WTC11 (cell line): ENCODE measurements at places on chromosomes 7 and 10. TPM values are rescaled to one million over a fixed set of nuclear protein-coding genes. Genes with fewer than 3 reads are reported as not detected.

DNA sequence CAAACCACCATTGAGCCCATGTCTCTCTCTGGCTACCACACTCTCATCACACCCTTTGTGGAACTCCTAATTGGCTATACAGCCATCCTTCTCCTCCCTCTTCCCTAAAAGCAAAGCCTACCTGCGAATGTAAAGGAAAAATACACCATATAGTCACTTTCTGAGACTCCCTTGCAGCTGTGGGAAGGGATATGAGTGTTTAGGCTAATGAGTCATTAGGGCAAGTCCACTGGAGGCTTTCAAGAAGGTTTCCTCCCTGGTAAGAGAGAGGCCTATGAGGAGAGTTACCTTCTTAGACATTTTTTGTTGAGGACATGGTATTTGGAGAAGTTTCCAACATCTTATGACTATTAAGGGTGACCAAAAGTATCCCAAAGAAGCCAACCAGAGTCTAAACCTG lies 4.1 kb upstream of the TMEM243 start:
- H3K36me3 ChIP-seq, result peaks cover 1% of the 10 kb centered on the region; the same call in 1 of the 2 replicates
- DNase-seq, result no peak
- H3K4me3 ChIP-seq, result no peak overlapping the region
- peaks cover 12% of the 10 kb centered on the region for H3K4me1 ChIP-seq

DNA sequence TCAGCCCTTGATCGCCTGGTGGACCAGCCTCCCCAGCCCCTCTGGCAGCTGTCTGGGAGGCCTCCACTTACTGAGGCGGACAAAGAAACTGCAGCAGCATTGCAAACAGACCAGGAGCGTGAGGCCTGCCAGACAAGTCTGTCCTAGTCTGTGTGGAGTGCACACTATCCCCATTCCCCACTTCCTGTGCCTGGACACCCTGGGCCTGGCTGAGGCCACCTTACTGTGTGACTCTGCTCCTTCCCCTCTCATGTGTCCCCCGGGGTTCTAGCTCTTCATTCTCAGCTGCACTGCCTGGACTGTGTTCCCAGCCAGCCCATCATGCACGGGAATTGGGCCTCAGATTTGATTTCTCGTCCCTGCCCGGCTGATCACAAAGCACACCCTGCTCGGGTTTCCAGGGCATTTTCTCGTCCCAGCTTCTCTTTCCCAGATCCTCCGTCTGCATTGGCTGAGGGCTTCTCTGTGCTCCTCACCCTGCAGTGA lies 16.7 kb upstream of the C10orf90 start:
- no peaks in the 10 kb centered on the region; the same call in 1 of the 2 replicates for H3K27me3 ChIP-seq
- H3K4me1 ChIP-seq, result peaks cover 42% of the 10 kb centered on the region
- H3K36me3 ChIP-seq, result peaks cover 10% of the 10 kb centered on the region
- H3K27ac ChIP-seq, result peak overlapping the region; percentile 70; the same call in 1 of the 2 replicates

DNA sequence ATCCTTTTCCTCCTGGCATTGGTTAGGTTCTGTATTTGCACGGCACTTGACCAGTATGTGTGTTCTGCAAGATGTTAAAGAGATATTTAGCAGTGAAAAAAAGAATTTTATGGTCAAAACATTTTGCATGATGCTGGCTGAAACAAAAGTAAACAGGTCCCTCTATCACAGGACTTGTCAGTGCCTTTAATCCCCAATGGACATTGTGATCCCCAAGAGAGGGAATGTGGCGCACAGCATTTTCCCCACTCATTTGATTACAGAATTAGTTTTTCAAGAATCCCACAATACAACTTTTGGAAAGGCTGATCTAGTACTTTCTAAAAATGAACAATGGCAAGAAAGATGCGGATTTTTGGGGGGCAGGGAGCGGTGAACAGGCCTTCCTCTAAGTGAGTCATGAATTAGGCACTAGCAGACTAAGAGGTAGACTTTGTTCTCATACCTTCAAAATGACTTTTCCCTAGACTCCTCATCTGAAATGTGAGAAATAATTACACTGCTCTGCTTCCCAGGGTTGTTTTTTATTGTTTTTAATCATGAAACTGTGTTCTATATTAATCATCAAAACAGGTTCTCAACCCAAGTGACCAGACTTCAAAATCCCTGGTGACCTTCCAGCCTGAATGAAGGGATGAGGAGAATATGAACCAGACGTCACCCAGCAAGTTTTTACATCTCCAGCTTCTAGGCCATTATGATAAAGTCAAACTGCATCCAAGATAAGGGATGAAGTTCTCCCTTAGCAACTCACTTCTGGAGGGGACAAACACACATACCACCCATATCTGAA lies 8.6 kb downstream of the FBXW4 start:
- no peaks in the 10 kb centered on the region for H3K36me3 ChIP-seq
- H3K4me1 ChIP-seq, result peaks cover 52% of the 10 kb centered on the region
- H3K4me3 ChIP-seq, result no peak overlapping the region
- no peak overlapping the region for H3K27ac ChIP-seq

DNA sequence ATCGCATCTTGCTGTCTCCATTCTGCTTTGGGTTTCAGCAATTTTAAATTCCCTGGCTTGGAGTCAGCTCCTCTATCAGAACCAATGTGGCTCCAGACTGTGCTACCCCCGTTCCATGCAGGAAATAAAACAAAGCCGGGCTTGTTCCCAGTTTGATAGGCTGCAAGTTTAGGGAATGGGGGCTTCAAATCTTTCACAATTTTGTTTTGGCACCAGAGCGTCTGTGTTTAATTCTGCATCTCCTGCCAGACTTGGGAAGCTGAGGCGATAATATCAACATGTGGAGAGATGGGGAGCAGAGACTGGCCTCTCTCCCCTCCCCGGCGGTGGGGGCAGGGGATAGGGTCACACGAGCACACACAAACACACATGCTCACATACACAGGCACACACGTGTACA lies 305.9 kb downstream of the FGFR2 start:
- no peak overlapping the region for H3K27ac ChIP-seq
- peaks cover 45% of the 10 kb centered on the region for H3K4me1 ChIP-seq
- H3K27me3 ChIP-seq, result peaks cover 10% of the 10 kb centered on the region
- H3K36me3 ChIP-seq, result no peaks in the 10 kb centered on the region
- no peak overlapping the region for H3K4me3 ChIP-seq

- peak; percentile 76 for DNase-seq
- H3K27me3 ChIP-seq, result no peaks in the 10 kb centered on the region
- H3K4me3 ChIP-seq, result no peak overlapping the region
- H3K27ac ChIP-seq, result no peak overlapping the region
Observed at GRCh38 chr7:98240961-98241673, 10.9 kb downstream of the TECPR1 start.

- peaks cover 17% of the 10 kb centered on the region; the same call in 1 of the 2 replicates for H3K4me1 ChIP-seq
- H3K4me3 ChIP-seq, result no peak overlapping the region
- peaks cover 11% of the 10 kb centered on the region for H3K36me3 ChIP-seq
Observed at GRCh38 chr7:44084701-44085100, 2.4 kb upstream of the POLM start.

DNA sequence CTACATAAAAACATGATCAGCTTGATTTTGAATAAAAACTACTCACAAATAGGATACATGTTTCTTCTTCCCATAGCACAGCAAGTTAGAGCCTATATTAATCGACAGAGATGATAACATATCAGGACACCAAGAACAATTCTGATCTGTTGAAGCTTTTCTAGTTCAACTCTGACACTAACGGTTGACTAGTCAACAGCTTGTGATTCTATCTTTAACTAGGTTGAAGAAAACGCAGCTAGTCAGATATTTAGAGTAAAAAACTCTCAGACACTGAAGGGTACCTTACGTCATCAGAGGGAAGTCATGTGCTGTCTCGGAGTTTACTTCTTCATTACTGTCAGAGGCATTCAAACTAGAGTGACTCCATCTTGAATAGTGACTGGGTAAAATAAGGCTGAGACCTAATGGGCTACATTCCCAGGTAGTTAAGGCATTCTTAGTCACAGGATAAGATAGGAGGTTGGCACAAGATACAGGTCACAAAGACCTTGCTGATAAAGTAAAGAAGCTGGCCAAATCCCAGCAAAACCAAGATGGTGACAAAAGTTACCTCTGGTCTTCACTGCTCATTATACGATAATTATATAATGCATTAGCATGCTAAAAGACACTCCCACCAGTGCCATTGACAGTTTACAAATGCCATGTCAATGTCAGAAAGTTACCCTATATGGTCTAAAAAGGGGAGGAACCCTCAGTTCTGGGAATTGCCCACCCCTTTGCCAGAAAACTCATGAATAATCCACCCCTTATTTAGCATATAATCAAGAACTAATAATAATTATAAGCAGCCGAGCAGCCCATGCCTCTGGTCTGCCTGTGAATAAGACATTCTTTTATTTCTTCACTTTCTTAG lies 21.3 kb downstream of the CCDC71L start:
- H3K4me1 ChIP-seq, result no peaks in the 10 kb centered on the region
- no peak overlapping the region for H3K4me3 ChIP-seq
- H3K36me3 ChIP-seq, result no peaks in the 10 kb centered on the region
- no peaks in the 10 kb centered on the region; the same call in 1 of the 2 replicates for H3K27me3 ChIP-seq
- H3K27ac ChIP-seq, result no peak overlapping the region

GRCh38 chr7:11911900-11912299 lies 79.9 kb upstream of the THSD7A start:
- no peak overlapping the region for H3K4me3 ChIP-seq
- peaks cover 12% of the 10 kb centered on the region for H3K4me1 ChIP-seq
- H3K27me3 ChIP-seq, result no peaks in the 10 kb centered on the region
- no peak for DNase-seq

- DNase-seq, result no peak
- no peak overlapping the region for H3K27ac ChIP-seq
- H3K4me3 ChIP-seq, result peak overlapping the region; percentile 76; the same call in 1 of the 2 replicates
Observed at GRCh38 chr10:21505711-21506278, 19.7 kb downstream of the SKIDA1 start.

GRCh38 chr7:36637417-36637816 lies 86.9 kb downstream of the AOAH start:
- no peak overlapping the region for H3K4me3 ChIP-seq
- H3K4me1 ChIP-seq, result peaks cover 51% of the 10 kb centered on the region
- DNase-seq, result no peak

- DNase-seq, result peak; percentile 76
- H3K36me3 ChIP-seq, result no peaks in the 10 kb centered on the region
- no peak overlapping the region for H3K27ac ChIP-seq
- H3K4me1 ChIP-seq, result peaks cover 20% of the 10 kb centered on the region
- peak overlapping the region; percentile 70 for H3K4me3 ChIP-seq
Observed at GRCh38 chr10:123995461-123996131, 97.8 kb downstream of the CHST15 start.

- H3K27me3 ChIP-seq, result peaks cover 4% of the 10 kb centered on the region
- H3K4me1 ChIP-seq, result peaks cover 24% of the 10 kb centered on the region
- H3K36me3 ChIP-seq, result peaks cover 6% of the 10 kb centered on the region
- DNase-seq, result no peak
- no peak overlapping the region for H3K4me3 ChIP-seq
- H3K27ac ChIP-seq, result no peak overlapping the region
Observed at GRCh38 chr10:80861882-80862281, 324.2 kb downstream of the SH2D4B start.

- H3K27me3 ChIP-seq, result no peaks in the 10 kb centered on the region
- H3K36me3 ChIP-seq, result no peaks in the 10 kb centered on the region; the same call in 1 of the 2 replicates
- H3K27ac ChIP-seq, result no peak overlapping the region
Observed at GRCh38 chr7:101216001-101216859, 1.2 kb downstream of the PLOD3 start.

DNA sequence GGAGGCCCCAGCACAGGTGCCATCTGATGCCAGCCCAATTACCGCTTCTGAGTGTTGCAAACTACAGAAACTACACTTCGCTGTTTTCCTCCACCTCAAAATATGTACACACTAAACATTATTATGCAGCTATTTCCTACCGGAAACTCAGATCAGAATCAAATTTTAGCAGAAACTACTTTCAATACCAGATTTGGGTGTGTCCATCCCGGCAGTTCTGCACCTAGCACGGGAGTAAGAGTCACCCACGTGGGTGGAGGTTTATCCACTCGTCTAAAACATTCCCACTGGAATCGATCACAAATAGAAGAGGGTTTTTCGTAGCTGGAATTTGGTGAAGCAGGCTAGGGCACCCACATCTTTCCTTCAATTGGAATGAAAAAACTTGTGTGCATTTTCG lies 214.4 kb upstream of the PRKCQ start:
- H3K27ac ChIP-seq, result peak overlapping the region; percentile 98
- peaks cover 80% of the 10 kb centered on the region for H3K36me3 ChIP-seq
- H3K4me3 ChIP-seq, result peak overlapping the region; percentile 68
- H3K27me3 ChIP-seq, result no peaks in the 10 kb centered on the region

GRCh38 chr10:84195044-84195830 lies 900 bp downstream of the CDHR1 start:
- H3K27ac ChIP-seq, result no peak overlapping the region
- peaks cover 57% of the 10 kb centered on the region for H3K27me3 ChIP-seq
- peaks cover 9% of the 10 kb centered on the region; the same call in 1 of the 2 replicates for H3K4me1 ChIP-seq
- no peaks in the 10 kb centered on the region for H3K36me3 ChIP-seq
- no peak for DNase-seq

GRCh38 chr10:123911866-123912265 lies 20.3 kb upstream of the CPXM2 start:
- no peak overlapping the region for H3K4me3 ChIP-seq
- H3K36me3 ChIP-seq, result no peaks in the 10 kb centered on the region
- peaks cover 3% of the 10 kb centered on the region for H3K27me3 ChIP-seq

DNA sequence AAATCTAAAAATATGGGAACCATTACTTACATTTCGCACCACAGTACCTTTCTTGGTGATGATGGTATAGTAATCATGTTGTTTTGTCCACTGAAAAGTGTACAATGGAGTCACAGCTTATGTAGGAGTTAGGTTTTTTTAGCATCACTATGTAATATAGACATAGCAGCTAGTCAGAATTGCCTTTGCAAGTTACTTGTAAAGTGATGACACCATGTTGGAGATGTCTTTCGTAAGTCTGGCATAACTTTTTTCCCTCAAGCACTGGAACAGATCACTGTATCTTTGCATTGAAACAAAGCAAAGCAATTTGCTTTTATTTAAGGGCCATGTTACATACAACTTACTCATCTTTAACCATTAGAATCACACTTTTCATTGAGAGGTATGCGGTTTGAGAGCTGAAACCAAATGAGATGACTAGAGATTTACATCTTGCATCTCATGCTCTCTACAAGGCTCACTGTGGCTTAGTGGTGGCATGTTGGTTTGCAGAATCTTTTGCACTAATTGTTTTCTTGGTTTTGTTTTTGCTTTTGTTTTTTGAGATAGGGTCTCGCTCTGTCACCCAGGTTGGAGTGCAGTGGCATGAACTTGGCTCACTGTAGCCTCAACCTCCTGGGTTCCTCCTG lies 18.3 kb downstream of the UBN2 start:
- no peak for DNase-seq
- H3K27ac ChIP-seq, result no peak overlapping the region; the same call in 1 of the 2 replicates
- no peak overlapping the region for H3K4me3 ChIP-seq
- H3K36me3 ChIP-seq, result peaks cover 52% of the 10 kb centered on the region
- no peaks in the 10 kb centered on the region for H3K4me1 ChIP-seq
- no peaks in the 10 kb centered on the region for H3K27me3 ChIP-seq

GRCh38 chr10:17736223-17736622 lies 15.8 kb upstream of the TMEM236 start:
- no peak for DNase-seq
- H3K27ac ChIP-seq, result no peak overlapping the region
- H3K4me3 ChIP-seq, result no peak overlapping the region
- H3K4me1 ChIP-seq, result no peaks in the 10 kb centered on the region

- DNase-seq, result no peak
- no peak overlapping the region for H3K4me3 ChIP-seq
- H3K36me3 ChIP-seq, result no peaks in the 10 kb centered on the region
- no peaks in the 10 kb centered on the region for H3K27me3 ChIP-seq
Observed at GRCh38 chr10:14623931-14624330, 150.8 kb downstream of the FAM107B start.

TUBGCP2 gene
- total RNA-seq, result 53.2 to 62.5 TPM (median 53.8 TPM) in 3 replicates

TMEM176A gene
- total RNA-seq, result 0.30 to 0.74 TPM (median 0.64 TPM) in 3 replicates

DPP6 gene
- 0.07 TPM in 1 of 3 replicates, not detected in the others for total RNA-seq

FBXL13 gene
- total RNA-seq, result 1.4 to 2.2 TPM (median 1.7 TPM) in 3 replicates

PTTG1IP2 gene
- total RNA-seq, result not detected in 3 replicates

HDAC9 gene
- total RNA-seq, result 14.6 to 18.8 TPM (median 18.0 TPM) in 3 replicates

AKR1D1 gene
- 0.14 to 0.24 TPM (median 0.18 TPM) in 3 replicates for total RNA-seq

CTAGE8 gene
- 5.6 to 8.4 TPM (median 7.9 TPM) in 3 replicates for total RNA-seq

PDE6C gene
- total RNA-seq, result not detected in 3 replicates

TFEC gene
- 0.07 to 0.17 TPM in 2 of 3 replicates, not detected in the other for total RNA-seq

AGR2 gene
- 0.32 to 1.6 TPM (median 1.4 TPM) in 3 replicates for total RNA-seq

MACROH2A2 gene
- total RNA-seq, result 33.0 to 35.4 TPM (median 33.5 TPM) in 3 replicates

GALNT17 gene
- total RNA-seq, result 61.1 to 70.0 TPM (median 67.9 TPM) in 3 replicates

ZNF239 gene
- 7.7 to 10.8 TPM (median 9.8 TPM) in 3 replicates for total RNA-seq

MSMB gene
- not detected in 3 replicates for total RNA-seq

C7orf57 gene
- total RNA-seq, result 0.39 to 0.90 TPM (median 0.60 TPM) in 3 replicates
